ENCODE measurements at places on chromosomes 5 and 9.

GRCh38 chr5:2511706-2512105 is 239.8 kb downstream of the IRX2 start:
- no peak for DNase-seq

DNA sequence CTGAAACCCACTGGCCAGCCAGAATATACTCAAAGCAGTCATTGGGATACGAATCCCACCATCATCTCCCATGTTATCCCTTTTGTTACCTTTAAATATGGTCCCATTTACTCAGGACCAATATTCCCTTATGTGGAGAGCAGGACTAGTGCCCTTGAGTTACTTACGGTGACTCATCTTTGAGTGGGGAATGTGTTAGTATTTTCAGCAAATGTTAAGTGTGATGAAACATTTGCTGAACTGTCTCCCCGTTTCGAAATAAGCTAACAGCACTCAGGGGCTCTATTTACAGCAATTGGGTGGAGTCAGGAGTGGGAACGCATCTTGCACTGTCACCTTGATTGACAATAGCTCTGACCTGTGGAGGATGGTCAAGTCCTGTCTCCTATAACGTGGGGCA is 67.4 kb downstream of the CTSL start:
- no peak for DNase-seq

DNA sequence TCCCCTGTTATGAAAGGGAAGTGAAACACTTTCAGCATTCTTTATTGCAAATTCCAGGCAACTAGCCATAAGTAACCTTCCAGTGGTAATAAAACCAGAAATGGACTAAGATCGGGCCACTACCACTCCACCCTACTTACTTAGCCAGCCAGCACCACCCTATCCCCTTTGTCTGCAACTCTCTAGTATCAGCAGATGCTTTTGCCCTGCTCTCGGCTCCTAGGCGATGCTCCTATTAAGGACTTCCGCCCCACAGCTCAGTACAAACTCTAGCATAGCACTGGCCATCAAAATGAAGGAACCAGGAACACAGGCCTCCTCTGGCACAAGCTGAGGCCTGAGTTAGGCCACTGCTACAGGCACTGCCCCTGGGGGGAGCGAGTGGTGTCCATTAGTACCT is 81.2 kb downstream of the GLDC start:
- no peak for DNase-seq

- no peak for DNase-seq
Observed at GRCh38 chr5:6432206-6432605, 16.5 kb upstream of the UBE2QL1 start.

GRCh38 chr9:78565481-78565880 is 268.6 kb downstream of the PSAT1 start:
- DNase-seq: no peak

DNA sequence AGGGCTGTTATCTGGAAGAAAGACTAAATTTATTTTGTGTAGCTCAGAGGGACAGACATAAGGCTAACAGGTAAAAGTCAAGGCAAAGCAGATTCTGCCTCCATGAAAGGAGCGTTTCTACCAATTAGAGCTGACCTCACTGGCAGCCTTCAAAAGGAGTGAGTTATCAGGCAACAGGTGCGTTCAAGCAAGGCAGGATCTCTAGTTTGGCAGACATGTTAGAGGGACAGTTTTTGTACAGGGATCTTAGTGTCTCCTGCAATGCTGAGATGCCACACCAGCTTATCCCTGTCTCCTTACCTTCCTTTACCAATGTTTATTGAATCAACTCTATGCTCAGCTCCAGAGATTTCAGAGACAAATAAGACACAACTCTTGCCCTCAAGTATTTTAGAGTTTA is 73.8 kb downstream of the NRG2 start:
- DNase-seq: no peak

All from B cell (primary cell).